Heart right ventricle (tissue), 16 donors: ENCODE measurements at places on chromosomes 1 and 21. TPM values are rescaled to one million over a fixed set of nuclear protein-coding genes. Genes with fewer than 3 reads are reported as not detected.

The NTRK1 gene
- 0.62 TPM for total RNA-seq

The CR1 gene
- total RNA-seq: 1.0 TPM

The CELA3B gene
- 1.7 TPM for total RNA-seq

The CACNA1S gene
- total RNA-seq: 0.09 TPM

The ANKRD35 gene
- 0.29 TPM for total RNA-seq

The CRABP2 gene
- total RNA-seq: 0.46 TPM

The ADORA3 gene
- 3.5 TPM for total RNA-seq

The MATN1 gene
- not detected for total RNA-seq

The SPRR2E gene
- total RNA-seq: not detected

The SPRR2A gene
- total RNA-seq: not detected

The JMJD4 gene
- 13.4 TPM for total RNA-seq

The NEGR1 gene
- 14.2 TPM for total RNA-seq

The NOTCH2NLA gene
- total RNA-seq: 18.4 TPM

The PLOD1 gene
- total RNA-seq: 43.3 TPM

The EFNA3 gene
- total RNA-seq: not detected

The REN gene
- total RNA-seq: not detected

The LAD1 gene
- total RNA-seq: 2.7 TPM

The CFHR4 gene
- total RNA-seq: not detected

The TGFB2 gene
- total RNA-seq: 63.3 TPM

The A3GALT2 gene
- 0.25 TPM for total RNA-seq

The LENEP gene
- total RNA-seq: not detected

The MRPL24 gene
- 70.3 TPM for total RNA-seq

The SLC26A9 gene
- 11.2 TPM for total RNA-seq

The OR10Z1 gene
- total RNA-seq: not detected

The CENPF gene
- total RNA-seq: 2.9 TPM

The KLHDC9 gene
- total RNA-seq: 6.6 TPM

The IFI6 gene
- 40.8 TPM for total RNA-seq

The CFHR1 gene
- not detected for total RNA-seq

The ZSWIM5 gene
- 1.4 TPM for total RNA-seq

The FCMR gene
- total RNA-seq: 3.5 TPM

The RNU1-2 gene
- 669 TPM for total RNA-seq

The CTH gene
- total RNA-seq: 1.5 TPM

The SLC45A1 gene
- 1.0 TPM for total RNA-seq

The MROH9 gene
- total RNA-seq: not detected

The SAMD11 gene
- total RNA-seq: 1.5 TPM

The BTG3 gene
- total RNA-seq: 9.4 TPM

The AJAP1 gene
- 0.04 TPM for total RNA-seq

The KRTAP21-2 gene
- not detected for total RNA-seq

The PDPN gene
- total RNA-seq: 27.6 TPM

The C1QA gene
- total RNA-seq: 32.4 TPM

The MX2 gene
- total RNA-seq: 8.7 TPM

The FCGR2B gene
- 8.9 TPM for total RNA-seq

The MAEL gene
- 3.9 TPM for total RNA-seq

The RPS6KA1 gene
- total RNA-seq: 5.4 TPM

The DPT gene
- 33.3 TPM for total RNA-seq

The AMIGO1 gene
- 14.4 TPM for total RNA-seq
